ENCODE measurements at places on chromosomes 12 and 14. TPM values are rescaled to one million over a fixed set of nuclear protein-coding genes. Genes with fewer than 3 reads are reported as not detected.

The CLEC4A gene
- 1.9 TPM for polyA plus RNA-seq

The GPR68 gene
- polyA plus RNA-seq: 1.8 TPM

The KCNK13 gene
- polyA plus RNA-seq: 0.17 TPM

The STAB2 gene
- polyA plus RNA-seq: 1.3 TPM

The FAM181A gene
- polyA plus RNA-seq: not detected

The OR11H12 gene
- not detected for polyA plus RNA-seq

The PLEKHG3 gene
- 95.4 TPM for polyA plus RNA-seq

The PAH gene
- 68.7 TPM for polyA plus RNA-seq

The RIMBP2 gene
- 20.9 TPM for polyA plus RNA-seq

The SERPINA1 gene
- polyA plus RNA-seq: 91.7 TPM

The DCN gene
- polyA plus RNA-seq: 484 TPM

The KLHDC1 gene
- 5.3 TPM for polyA plus RNA-seq

The RNU4-1 gene
- not detected for polyA plus RNA-seq

The CLEC4E gene
- 1.3 TPM for polyA plus RNA-seq

The CCDC38 gene
- 0.89 TPM for polyA plus RNA-seq

The ATG14 gene
- 15.8 TPM for polyA plus RNA-seq

Data from renal cortex interstitium (tissue), 15 donors.